ENCODE measurements at places on chromosomes 2 and 18. TPM values are rescaled to one million over a fixed set of nuclear protein-coding genes. Genes with fewer than 3 reads are reported as not detected.

DNA sequence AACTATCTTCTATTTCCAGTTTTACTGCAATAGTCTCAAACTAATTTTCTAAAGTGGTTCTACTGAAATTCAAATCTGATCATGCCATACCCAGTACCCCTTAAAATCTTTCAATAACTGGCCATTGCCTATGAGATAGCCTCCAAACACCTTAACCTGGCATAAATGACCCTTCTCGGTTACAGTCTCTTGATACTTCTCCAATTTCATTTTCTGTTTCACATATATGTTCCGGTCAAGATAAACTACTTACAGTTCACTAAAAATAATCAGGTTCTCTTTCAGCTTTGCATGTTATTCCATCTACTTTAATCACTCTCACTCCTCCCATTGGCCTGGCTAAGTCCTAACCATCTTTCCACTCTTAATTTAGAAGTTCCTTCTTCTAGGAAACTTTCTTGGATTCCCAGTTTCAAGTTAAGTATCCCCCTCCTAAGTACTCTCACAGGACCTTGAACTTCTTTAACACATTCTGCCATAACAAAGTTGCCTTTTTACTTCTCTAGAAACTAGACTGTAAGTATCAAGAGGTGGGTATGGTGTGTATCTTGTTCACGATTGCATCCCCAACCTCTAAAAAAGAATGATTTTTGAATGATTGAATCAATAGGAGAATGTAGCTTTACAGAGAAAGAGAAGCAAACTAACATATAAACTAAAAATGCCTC, 110.2 kb upstream of the RBBP8 start:
- DNase-seq, result no peak

- no peak for DNase-seq
These were observed 122.3 kb upstream of the FHL2 start for GRCh38 chr2:105521176-105521575.

DNA sequence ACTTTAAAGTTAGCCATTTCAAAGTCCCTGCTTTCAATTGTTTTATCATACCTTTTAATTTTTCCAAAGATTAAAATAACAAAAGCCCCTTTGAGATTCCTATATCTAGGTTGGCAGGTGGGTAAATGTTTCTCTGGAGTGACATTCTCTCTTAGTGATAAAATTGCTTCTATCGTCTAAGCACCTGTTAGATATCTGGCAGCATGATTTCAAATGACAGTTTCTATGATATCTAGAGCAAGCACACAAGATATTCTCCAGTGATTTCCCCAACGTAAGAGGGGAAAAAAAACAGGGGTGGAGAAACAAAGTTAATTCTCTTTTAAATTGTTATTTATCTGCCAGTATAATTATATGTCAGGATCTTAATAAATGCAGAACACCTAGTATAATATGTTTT, 610.2 kb downstream of the DSC3 start:
- no peak for DNase-seq

- DNase-seq, result no peak
These were observed 142.0 kb upstream of the UNC80 start for GRCh38 chr2:209629597-209629996.

DNA sequence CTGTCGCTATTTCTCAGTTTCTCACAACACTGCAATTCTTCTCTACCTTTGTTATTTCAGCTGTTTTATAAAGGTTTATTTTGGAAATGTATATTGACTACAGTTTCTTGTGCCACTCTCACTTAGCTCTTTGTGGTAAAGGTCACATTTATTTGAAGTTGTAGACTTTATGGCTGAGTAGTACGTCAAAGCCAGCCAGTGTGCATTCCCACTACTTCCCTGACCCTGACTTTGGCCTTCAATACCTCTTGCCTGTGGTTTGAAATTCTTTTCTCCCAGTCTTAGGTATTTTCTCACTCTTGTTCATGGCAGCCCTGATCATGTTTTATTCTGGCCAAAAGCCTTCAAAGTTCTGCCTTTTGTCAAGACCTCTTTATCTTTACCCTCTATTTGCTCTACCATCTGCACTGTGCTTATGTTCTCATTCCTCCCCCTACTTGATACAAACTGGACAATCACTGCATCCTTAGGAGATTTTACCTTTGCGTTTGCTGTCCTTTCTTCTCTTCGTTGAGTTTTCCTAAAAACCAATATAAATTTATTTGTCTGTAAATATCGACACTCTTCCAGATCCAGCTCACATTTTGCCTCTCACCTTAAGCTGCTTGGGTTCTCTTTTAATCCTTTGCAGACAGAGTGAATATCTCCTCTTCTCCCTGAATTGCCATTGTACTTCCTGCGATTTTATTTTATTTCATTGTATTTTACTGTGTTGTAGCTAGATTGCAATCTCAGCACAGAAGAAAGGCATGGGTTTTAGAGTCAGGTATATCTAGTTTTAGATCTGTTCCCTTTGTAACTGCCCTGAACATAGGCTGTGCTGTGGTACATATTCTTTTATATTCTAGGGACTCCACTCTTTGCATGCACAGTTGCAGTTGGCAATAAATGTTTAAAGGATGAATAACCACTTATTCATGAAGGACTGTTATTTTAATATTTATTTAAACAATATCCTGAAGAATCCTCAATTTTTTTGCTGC, 31.2 kb downstream of the GULP1 start:
- no peak for DNase-seq

DNA sequence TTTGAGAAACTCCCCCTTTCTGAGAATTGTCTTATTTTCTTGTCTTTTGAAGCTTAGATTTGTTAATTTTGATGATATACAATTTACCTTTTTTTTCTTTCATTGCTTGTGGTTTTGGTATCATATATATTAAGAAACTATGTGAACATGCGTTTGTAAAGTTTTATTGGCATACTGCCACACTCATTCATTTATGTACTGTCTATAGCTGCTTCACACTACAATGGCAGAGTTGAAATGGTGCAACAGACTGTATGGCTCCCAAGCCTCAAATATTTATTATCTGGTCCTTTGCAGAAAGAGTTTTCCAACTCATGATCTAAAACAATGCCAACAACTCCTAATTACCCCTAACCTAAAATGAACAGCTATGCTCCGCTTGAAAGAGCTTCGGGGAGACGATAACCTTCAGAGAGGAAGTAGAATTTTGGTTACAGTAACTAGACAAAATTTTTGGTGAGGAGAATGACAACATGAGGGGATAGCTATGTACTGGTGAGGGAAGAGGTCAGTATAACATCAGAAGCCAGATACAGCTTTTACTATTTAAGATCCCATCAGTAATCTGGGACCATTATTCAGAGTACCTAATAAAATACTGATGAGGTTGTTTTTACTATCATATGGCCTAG, 16.1 kb downstream of the PPP3R1 start:
- DNase-seq, result no peak

Gene CCDC148
- polyA plus RNA-seq, result 0.28 TPM
